SHP77 treated with DMSO at 0.1 percent for 48 hours (cell line): ENCODE measurements at places on chromosomes 7 and 10.

- no peak for DNase-seq
These were observed 179.9 kb upstream of the NAMPT start for GRCh38 chr7:106464651-106465050.

DNA sequence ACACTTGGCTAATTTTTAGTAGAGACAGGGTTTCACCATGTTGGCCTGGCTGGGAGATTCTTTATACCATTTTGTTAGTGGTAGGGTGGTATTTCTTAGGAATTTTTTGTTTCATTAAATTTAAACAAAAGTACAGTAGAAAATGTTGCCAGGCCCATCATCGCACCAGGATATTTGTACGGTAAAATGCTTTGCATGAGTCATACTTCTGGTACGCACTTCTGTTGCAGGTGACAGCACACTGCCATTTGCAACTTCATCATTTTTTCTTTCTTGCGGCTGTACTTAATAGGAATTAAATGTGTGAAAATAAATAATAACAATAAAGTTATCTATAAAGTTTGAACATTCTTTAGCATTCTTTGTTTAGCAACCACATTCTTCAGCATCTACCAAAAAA lies 195.6 kb downstream of the SKAP2 start:
- no peak for DNase-seq

DNA sequence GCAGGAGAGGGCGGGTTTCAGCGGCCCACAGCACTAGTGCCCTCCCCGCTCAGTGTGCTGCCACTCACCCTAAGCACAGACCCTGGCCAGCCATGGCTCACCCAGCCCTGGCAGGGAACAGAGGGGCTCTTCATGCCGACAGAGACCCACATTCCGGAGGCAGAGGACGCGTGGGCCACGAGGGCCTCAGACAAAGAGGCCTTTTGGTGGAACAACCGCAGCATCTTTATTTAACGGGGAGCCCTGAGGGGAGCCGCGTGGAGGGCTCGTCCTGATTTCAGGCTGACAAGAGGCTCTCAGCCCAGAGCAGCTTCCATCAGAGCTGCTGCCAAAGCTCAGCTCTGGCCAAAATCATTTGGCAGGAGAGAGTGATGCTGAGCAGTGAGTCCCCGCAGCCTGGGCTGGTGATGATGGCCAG lies 127.8 kb downstream of the SH3PXD2A start:
- DNase-seq, result no peak

- DNase-seq, result no peak
These were observed 37.0 kb downstream of the PIP4K2A start for GRCh38 chr10:22677333-22677732.

- DNase-seq, result peak; percentile 51
These were observed 26.5 kb upstream of the TOMM7 start for GRCh38 chr7:22849172-22849571.

GRCh38 chr7:26284477-26284876 lies 7.2 kb upstream of the SNX10 start:
- no peak for DNase-seq

DNA sequence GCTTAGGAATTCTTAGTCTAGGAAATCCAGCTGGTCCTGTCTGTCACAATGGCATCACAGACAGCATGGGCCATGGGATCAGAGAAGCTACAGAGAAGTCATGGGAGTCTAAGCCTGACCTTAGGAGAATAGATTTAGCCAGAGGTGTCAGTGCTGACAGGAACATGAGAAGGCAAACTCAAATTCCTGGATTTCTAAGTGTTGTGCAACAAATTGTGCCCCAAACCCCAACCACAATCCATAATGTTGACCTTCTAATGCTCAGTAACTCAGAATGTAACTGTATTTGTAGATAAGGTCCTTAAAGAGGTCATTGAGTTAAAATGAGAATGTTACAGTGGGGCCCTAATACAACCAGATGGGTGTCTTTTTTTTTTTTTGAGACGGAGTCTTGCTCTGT lies 95.9 kb upstream of the RHOBTB1 start:
- no peak for DNase-seq

DNA sequence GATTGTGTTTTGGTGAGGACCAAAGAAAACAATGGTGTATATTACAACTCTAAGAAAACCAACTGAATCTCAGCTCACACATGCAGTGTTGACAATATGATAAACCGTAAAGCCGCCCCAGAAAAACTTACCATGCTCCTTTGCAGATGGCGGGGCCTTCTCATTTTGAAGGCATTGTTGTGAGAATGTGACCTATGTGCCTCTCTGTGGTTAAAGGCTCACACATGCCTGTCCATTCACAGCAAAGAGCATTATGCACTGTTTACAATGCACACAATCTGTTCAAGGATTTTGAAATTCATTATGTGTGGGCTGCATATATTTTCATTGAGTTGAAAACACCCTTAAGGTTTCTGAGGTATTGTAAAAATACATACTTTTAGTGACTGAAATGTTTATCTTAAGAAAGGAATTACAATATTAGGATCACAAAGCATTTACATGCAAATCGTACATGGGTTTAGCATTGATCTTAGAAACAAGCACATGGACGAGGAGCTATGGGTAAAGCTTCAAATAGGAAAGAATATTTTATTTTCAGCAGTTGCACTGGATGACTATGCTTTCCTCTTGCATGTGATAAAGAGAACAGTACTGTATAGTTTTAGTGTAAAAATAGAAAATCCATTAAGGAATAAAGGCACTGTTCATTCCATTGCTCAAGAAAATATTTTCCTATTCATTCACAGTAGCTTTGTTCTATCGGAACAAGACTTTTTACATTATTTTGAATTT lies 334.3 kb downstream of the ARL4A start:
- no peak for DNase-seq

DNA sequence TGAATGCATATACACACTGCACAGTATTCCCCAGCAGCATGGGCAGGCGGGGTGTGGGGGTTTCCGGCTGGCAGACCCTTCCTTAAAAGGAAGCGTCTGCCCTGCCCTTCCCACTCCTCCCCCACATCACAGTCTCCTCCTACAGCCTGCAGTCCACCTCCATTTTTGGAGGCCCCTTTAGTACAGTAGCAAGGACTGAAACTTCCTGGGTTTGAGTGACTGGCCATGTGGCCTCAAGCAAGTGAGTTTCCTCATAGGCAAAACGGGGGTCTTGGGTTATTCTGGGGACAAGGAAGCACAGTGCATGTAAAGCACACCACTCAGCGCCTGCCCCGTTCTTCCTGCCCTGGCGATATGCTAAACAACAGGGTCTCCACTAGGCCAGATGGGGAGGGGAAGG lies 62.1 kb upstream of the COL13A1 start:
- DNase-seq, result no peak

DNA sequence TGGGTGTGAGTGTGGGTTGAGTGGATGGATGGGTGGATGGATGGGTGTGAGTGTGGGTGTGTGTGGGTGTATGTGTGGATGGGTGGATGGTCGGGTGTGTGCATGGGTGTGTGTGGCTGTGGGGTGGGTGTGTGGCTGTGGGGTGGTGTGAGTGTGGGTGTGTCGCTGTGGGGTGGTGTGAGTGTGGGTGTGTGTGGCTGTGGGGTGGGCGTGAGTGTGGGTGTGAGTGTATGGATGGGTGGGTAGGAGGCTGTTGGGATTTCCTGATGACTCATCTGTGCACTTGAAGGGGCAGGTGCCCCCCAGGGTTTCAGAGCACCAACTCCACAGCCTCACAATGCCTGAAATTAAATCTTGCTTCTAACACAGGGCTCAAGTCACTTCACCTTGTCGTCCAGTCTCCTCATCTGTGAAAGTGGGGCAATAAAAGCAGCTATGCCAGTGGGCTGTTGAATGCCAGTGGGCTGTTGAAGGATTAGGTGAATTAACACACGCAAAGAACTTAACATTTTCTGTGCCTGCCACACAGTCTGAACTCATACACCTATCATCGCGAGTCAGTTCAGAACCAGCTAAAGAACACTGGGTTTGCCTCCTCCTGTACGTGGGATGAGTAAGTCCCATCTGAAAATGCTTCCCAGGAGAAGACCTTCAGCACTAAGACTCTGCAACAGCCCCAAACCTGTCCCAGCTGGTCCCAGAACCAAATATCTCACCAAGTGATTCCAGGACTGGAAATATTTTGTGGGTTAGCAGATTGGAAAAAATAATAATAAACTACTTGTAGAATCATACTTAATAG lies 32.0 kb downstream of the SFMBT2 start:
- DNase-seq, result no peak

DNA sequence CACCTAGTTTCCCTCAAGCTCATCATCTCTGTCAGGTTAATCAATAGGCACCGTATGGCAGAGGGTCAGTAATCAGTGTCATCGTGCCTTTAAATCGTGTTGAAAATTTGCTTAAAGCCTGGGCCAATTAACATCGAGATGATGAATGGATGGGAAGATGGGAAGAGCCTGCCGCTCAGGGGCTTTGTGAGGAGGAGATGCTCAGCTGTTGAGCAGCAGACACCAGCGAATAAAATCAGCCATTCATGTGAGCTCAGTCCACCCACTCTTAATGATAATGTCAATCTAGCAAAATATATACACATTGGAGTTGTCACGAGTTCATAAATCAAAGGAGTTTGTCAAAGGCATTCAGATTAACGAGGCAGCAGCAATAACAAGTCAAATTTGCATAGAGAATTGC lies 97.7 kb downstream of the BTRC start:
- no peak for DNase-seq

GRCh38 chr7:138753150-138753518 lies 44.7 kb upstream of the TMEM213 start:
- DNase-seq, result no peak

DNA sequence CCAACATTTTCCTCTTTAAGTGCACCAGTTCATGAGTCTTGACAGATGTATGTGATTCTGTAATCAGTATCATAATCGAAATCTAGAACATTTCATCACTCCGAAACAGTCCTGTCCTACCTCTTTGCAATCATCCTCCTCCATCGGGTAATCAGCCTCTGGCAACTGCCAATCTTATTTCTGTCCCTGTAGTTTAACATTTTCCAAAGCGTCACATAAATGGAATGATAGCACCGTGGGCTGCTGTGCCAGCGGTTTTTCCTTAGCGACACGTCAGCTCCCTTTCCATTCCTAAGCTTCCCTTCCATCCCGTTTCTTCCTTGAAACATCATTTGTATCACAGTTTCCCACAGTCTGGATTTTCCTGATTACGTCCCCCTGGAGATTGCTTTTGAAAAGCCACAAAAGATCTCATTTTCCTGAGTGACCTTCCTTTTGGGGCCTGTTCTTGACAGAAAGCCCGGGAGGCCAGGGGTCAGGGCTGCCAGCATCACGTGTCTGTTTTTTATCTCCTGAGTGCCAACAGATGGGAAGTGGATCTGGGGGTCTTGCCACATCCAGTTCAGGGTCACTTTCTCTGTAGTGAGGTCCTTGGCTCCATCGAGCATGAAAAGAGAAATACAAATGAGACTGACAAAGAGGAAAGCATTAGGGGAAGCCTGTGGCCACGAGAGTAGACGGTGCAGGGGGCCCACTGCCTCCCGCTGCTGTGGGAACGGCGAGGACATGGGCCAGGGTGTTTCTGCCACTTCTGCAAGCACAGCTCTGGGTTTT lies 31.6 kb downstream of the TMEM120A start:
- DNase-seq, result no peak
